Keratinocyte (primary cell): ENCODE measurements at places on chromosomes 6 and 20. TPM values are rescaled to one million over a fixed set of nuclear protein-coding genes. Genes with fewer than 3 reads are reported as not detected.

DNA sequence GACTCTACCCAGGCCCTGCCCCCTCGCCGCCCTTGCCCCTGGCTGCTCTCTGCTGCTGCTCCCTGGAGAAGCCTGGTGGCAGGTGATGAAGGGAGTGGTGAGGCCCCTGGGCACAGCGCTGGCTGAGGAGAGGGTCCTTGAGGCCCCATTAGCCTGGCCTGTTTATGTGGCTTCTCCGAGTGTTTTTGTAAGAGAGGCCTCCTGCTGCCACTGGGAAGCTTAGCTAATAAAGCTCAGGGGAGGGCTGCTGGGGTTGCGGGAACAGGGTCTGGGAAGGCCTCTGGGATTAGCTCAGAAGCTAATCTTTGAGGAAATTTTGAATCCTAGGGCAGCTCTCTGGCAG lies 15.5 kb downstream of the EBF4 start:
- no peak for DNase-seq

ADAM33 gene
- polyA plus RNA-seq = not detected in 3 replicates

GRCh38 chr6:40376113-40376650 lies 211.0 kb downstream of the LRFN2 start:
- no peak for DNase-seq

DNA sequence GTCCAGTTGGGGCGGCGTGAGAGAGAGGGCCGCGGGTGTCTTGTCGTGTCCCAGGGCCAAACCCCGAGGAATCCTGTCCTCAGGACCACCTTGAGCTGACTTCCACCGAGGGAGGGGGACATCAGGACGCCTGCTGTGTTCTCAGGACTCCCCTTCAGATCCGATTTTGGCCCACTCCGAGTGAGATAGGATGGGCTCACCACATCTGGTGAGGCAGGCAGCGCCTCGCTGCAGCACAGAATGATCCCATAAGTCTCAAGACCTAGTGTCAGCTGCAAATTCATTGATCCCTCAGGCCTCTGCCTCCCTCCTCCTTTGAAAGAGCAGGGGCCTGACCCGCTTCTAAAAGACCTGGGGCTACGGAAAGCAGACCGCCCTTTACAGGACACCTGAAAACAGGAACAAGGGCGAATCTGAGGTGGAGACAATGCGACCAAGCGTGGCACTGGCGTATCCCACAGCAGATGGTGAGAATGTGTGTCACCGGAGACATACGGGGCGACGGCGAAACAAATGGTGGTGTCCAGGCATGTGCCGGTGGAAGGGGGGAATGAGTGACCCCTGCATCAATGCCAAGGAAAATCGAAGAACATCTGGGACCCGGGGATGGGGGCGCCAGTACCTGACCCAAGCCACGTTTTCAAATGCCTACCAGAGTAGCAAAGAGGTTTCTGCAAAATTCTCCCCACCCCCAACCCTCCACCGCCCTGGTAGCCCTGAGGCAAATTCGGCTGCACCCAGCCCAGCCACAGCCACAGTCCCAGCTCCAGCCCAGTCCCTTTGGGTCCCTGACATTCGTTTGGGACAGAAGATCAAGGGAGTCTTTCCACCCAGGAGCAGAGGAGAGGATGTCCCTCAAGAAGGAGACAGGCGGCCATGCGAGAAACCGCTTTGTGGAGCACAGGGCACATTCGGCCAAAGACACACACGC lies 162.1 kb upstream of the ZNF337 start:
- DNase-seq = no peak

DNA sequence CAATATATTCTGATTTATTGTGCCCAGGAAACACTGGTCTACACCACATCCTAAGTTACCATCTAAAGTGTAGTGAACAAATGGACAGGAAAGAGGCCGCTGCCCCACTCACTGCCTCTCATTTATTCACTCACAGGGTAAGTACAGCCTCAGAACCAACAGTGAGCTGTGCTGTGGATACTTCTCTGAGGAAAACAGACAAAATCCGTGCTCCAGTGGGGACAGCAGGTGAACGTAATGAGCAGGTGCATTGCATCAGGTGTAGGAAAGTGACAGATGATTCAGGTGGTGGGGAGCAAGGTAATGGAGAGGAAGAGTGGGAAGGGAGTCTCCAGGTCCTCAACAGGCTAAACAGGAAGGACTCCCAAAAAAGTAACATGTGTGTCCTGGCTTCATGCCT lies 8.4 kb upstream of the ULBP2 start:
- DNase-seq = no peak

OR2J3 gene
- not detected in 3 replicates for polyA plus RNA-seq

DNA sequence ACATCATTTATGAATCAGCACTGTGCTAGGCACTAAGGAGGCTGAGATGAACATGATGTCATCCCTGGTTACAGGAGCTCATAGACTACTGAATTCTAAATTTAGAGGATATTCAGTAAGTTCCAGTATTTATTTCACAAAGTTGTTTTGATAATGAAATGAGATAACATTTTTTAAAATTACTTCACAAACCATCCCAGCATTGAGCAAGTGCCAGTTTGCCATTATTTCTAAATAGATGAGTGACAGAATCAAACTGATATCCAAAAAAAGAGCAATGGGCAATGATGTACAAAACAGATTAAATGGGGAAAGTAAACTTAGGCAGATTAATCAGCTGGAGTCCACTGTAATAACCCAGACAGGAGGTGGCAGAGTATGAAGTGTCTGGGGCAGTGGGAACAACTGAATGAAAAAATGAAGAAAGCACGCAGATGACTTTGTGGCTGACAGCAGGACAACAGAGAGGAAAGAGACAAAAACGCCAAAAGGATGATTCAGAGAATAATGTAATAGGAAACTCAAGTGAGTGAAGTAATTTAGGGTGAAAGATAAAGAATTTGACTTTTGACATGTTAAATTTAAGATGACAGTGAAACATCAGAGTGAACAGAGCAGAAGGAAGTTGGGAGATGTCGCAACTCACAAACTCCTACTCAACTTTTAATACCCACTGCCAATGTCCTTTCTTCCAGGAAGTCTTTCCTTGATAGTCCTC lies 70.2 kb downstream of the RCAN2 start:
- no peak for DNase-seq

RIPPLY2 gene
- polyA plus RNA-seq = 0.37 to 0.76 TPM (median 0.60 TPM) in 3 replicates

DNA sequence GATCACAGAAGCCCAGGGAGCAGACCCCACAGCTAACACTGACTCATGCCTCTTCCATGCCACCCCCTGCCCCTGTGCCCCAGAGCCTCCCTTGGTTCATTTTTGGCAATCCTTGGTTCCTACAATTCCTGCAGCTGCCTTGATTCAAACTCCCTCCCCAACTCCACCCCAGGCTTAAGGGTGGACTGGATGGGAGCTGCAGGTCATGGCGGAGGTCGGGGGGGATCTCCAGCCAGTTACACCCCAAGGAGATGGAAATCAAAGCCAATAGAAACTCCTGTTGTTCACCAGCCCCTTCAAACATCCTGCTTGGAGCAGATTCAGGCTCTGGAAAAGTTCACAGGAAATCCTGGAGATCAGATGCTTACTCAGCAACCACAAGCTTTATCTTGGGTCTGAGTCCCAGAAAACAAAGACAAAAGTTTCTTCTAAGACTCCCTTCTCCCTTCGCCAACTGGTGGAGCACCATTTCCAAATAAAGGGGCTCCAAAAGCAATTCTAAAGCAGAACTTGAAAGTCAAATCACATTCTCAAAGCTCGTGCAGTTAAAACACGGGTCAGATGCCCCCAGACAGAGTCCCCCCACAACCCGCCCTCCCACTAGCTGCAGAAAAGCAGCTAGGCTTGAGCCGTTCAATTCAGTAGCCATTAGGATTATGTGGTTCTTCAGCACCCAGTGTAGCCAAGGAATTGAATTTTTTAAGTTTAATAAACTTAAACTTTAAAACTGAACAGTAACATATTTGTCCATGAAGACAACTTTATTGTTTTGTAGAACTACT lies 149.5 kb downstream of the ANKRD60 start:
- no peak for DNase-seq

DNA sequence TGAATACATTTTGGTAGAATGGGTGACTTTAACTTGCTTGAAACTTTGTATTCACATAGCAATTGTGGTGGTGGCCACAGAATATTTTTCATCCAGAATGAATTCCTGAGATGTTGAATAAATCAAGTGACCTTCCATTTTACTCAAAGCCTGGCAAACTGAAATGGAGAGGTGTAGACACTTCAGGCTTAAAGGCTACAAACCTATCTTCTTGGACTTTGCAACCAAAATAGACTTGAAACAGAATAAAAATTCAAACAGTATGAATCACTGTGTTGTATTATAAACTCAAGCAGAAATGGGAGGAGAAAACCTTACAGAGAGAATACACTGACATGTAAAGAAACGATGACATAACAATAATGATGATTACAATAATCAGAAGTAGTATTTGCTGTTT lies 371.6 kb downstream of the BCKDHB start:
- DNase-seq = no peak

DNA sequence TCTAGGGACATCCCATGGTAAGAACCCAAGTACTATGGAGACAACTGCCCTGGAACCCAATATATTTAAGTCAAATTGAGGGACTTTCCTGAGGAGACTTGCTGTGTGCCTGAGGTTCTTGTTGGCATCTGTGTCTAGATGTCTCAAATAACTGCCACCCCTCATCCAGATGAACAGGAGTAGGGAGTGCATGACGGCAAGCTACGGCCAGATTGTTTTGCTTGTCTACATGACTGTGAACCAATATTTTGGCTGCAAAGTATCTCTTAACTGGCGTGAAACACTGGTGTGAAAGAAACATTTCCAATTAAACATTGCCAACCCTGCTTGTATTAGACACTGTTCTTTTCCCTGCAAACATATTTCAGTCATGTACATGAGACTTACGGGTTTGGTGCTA lies 52.4 kb upstream of the SIM1 start:
- DNase-seq = no peak

NECAB3 gene
- polyA plus RNA-seq = 3.8 to 10.3 TPM (median 4.6 TPM) in 3 replicates

DNA sequence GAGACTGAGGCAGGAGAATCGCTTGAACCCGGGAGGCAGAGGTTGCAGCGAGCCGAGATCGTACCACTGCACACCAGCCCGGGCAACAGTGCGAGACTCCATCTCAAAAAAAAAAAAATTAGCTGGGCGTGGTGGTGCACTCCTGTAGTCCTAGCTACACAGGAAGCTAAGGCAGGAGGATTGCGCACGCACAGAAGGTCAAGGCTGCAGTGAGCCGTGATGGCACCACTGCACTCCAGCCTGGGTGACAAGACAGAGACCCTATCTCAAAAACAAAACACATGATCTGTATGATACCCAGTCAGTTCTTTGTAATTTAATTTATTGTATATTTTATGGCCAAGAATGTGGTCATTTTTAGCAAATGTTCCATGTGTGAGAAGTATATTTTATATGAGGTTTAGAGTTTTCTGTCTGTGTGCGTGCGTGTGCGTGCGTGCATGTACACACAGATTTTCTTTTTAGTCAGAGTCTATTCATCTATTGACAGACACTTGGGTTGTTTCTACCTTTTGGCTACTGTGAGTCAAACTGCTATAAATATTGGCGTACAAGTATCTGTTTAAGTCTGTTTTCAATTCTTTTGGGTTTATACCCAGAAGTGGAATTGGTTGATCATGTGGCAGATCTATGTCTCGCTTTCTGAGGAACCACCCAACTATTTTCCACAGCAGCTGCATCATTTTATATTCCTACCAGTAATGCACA lies 22.2 kb upstream of the MYL9 start:
- no peak for DNase-seq

- DNase-seq = no peak
Observed at GRCh38 chr6:14781772-14782525, 463.9 kb upstream of the JARID2 start.

JARID2 gene
- 10.2 to 18.9 TPM (median 11.0 TPM) in 3 replicates for polyA plus RNA-seq

GRCh38 chr6:105994118-105994590 lies 92.0 kb upstream of the PRDM1 start:
- DNase-seq = no peak

GRCh38 chr6:101747716-101748115 lies 354.2 kb downstream of the GRIK2 start:
- no peak for DNase-seq

C6orf141 gene
- 20.7 to 59.1 TPM (median 51.6 TPM) in 3 replicates for polyA plus RNA-seq

TREM1 gene
- polyA plus RNA-seq = not detected in 3 replicates

- no peak for DNase-seq
Observed at GRCh38 chr6:72955666-72956065, 269.6 kb downstream of the KHDC1L start.

C6orf52 gene
- polyA plus RNA-seq = not detected in 3 replicates

DNA sequence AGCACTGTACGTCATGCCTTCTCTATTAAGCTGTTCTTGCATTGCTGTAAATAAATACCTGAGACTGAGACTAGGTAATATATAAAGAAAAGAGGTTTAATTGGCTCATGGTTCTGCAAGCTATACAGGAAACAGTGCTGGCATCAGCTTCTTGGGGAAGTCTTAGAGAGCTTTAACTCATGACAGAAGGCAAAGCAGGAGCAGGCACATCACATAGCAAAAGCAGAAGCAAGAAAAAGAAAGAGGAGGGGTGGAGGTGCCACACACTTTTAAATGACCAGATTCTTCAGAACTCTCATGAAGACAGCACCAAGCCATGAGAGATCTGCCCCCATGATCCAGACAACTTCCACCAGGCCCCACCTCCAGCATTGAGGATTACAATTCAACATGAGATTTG lies 30.1 kb downstream of the CYB5R4 start:
- DNase-seq = no peak

GRCh38 chr6:2429460-2429859 lies 184.1 kb upstream of the GMDS start:
- DNase-seq = no peak

BFSP1 gene
- 1.8 to 2.2 TPM (median 2.2 TPM) in 3 replicates for polyA plus RNA-seq

GGTLC1 gene
- not detected in 3 replicates for polyA plus RNA-seq

- no peak for DNase-seq
Observed at GRCh38 chr20:12243327-12243726, 325.6 kb downstream of the BTBD3 start.

CALHM4 gene
- polyA plus RNA-seq = 0.33 to 0.57 TPM (median 0.41 TPM) in 3 replicates

DNA sequence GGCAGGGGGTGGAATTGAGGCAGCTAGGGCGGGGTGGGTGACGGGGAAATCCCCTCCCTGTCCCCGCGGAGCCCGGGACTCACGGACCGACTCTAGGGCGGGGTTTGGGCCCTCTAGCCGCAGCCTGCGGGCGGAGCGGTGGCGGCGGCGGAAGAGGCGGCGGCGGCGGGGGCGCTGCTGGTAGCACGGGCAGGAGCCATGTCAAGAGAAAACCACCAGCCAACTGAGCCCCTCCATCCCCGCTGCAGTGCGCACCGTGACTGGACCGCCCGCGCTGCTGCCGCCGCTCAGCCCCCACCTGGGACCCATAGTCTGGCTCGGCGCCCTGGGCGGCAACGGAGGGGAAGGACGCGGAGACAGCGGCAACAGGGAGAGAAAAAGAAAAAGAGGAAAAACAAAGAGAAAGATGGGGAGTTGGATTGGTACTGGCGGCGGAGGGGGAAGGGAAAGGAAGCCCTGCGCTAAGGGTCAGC lies 1.2 kb upstream of the C6orf62 start:
- DNase-seq = no peak

HDGFL1 gene
- not detected in 3 replicates for polyA plus RNA-seq

PAK5 gene
- polyA plus RNA-seq = 0.01 TPM in 2 of 3 replicates, not detected in the other

GRCh38 chr20:330233-331149 lies 5.1 kb downstream of the SOX12 start:
- peak; percentile 41 for DNase-seq
